EL (cell line): ENCODE measurements at places on chromosomes 16 and 17.
A peak's percentile ranks its signal among the peaks of the same experiment; 100 is the strongest.

GRCh38 chr17:40944531-40944930, 7.1 kb upstream of the KRT23 start:
- no peak for DNase-seq

DNA sequence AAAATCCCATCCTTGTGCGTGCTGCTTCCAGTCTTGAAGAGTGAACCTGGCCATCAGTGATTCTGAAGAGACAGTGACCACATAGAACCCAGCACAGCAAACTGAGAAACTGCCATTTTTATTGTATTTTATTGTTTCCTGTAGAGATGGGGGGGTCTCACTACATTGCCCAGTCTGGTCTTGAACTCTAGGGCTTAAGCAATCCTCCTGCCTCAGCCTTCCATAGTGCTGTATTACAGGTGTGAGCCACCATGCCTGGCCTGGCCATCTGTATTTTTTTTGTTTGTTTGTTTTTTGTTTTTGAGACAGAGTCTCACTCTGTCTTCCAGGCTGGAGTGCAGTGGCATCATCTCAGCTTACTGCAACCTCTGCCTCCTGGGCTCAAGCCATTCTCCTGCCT, 13.9 kb downstream of the CENPV start:
- no peak for DNase-seq

DNA sequence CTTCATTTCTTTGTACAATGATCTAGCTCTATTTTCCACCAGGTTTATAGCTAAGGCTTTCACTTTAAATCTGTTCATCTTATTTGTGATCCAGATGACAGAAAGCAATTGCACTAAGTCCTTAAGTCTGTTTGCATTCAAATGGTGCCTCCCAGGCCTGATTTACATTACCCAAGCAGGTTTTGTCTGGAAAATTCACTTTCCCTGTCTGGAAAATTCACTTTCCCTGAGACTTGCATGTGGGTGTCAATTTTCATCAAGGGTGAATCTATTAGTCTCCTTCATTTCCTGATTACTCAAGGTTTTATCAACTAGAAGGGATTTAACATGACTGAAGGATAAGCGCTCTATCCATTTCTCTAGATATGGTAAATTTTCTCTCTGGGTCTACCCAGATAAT, 1480.2 kb upstream of the GOT2 start:
- no peak for DNase-seq

GRCh38 chr16:29230671-29231096, 175.8 kb downstream of the NPIPB11 start:
- no peak for DNase-seq

DNA sequence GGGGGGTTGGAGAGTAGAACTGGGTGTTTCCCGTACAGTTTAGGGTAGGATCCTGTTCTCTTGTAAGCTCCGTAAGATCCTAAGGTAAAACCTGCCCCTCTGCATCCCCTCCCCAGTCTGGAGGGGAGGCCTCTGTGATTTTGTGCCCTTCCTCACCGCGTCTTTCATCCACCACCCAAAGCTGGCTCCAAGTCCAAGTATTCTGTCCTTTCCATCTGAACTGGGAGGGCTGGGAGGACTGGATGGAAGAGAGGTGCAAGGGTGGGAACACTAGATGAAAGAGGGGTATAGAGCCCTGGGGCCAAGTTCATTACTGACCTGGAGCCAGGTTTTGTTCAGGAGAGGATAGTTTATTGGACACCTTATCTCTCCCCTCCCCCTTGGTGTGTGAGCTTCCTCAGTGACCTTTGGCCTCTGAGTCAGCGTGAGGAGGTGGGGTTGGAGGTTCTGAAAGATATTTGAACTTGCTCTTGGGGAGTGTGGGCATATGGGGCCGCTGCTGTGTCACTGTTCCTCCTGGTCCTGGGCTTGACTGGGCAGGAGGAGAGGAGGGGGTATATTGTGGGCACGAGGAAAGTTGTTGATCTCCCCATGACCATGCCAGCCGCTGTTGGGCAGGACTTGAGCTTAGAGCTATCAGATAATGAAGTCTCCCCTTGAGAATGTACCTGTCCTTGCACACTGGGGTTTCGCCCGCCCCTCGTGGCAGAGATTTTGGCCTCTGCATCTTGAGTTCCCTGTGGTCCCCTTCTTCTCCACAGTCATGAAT, 1.6 kb downstream of the LASP1 start:
- DNase-seq, result peak; percentile 91

- DNase-seq, result peak; percentile 36
Measured at GRCh38 chr16:14354561-14355351, 275.3 kb downstream of the PARN start.

- DNase-seq, result no peak
Measured at GRCh38 chr17:72171703-72172667, 51.2 kb downstream of the SOX9 start.

- DNase-seq, result peak; percentile 50
Measured at GRCh38 chr17:44159519-44160210, 10.8 kb upstream of the ASB16 start.
